Stimulated activated CD4-positive, alpha-beta T cell treated with anti-CD3 and anti-CD28 coated beads, Interleukin-12 subunit alpha, Interleukin-12 subunit beta, amount 100 ng/mL, for 4 hours (primary cell): ENCODE measurements at places on chromosomes 4 and X.

DNA sequence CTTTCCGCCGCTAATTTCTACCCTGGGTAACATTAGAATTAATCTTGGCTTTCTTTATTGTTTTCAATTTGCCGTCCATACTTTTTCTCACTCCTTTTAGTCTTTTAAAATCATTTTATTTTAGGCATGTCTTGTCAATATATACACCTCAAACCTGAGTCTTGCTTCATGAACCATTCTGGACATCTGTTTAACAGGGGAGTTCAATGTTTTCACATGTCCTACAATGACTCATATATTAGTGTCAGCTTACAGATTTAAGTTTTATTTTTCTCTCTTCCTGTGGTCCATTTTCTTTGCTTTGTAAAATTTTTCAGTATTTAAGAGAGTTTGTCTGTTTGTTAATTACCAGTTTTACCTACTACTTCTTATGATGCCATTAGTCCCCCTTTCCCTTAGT lies 89.5 kb downstream of the LCORL start:
- DNase-seq, result no peak

- DNase-seq, result no peak
Measured at GRCh38 chr4:73599182-73599581, 21.1 kb downstream of the RASSF6 start.

DNA sequence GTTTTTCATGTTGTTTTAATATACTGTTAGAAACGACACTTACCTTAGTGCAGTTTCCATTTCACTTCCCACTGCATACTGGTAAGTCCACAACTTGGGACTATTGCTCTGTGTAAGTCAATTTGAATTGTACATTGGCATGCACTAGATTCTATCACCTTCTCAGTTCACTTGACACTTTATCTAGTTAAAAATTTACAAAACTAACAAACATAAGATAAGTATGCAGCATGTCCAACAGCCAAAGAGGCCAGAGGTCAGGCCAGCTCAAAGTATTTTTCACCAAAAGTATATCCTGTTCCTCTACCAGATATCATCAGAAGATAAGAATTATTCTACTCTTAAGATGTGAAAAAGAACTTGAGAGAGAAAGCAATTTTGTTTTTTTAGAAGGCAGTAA lies 75.9 kb downstream of the QRFPR start:
- DNase-seq, result no peak

GRCh38 chr4:16606691-16607090 lies 291.8 kb downstream of the LDB2 start:
- DNase-seq, result no peak

GRCh38 chrX:11641349-11642065 lies 24.2 kb downstream of the ARHGAP6 start:
- DNase-seq, result no peak

- DNase-seq, result no peak
Measured at GRCh38 chr4:53866055-53866454, 198.3 kb downstream of the CHIC2 start.

- DNase-seq, result no peak
Measured at GRCh38 chrX:132180929-132181328, 38.3 kb downstream of the RAP2C start.

DNA sequence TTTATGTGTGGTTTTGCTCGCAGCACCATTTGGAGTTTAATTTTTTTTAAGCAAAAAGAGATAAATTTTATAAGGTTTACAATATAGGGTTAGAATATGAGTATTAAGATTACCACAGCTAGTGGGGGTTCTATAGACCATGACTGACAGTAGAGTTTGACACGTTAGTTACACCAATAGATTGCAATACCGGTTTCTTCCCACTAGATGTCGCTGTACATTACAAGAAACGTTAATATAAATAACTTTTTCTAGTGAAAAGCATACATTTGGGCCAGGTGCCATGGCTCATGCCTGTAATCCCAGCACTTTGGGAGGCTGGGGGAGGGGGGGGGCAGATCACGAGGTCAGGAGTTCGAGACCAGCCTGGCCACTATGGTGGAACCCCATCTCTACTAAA lies 433.6 kb downstream of the MAGEB5 start:
- no peak for DNase-seq

DNA sequence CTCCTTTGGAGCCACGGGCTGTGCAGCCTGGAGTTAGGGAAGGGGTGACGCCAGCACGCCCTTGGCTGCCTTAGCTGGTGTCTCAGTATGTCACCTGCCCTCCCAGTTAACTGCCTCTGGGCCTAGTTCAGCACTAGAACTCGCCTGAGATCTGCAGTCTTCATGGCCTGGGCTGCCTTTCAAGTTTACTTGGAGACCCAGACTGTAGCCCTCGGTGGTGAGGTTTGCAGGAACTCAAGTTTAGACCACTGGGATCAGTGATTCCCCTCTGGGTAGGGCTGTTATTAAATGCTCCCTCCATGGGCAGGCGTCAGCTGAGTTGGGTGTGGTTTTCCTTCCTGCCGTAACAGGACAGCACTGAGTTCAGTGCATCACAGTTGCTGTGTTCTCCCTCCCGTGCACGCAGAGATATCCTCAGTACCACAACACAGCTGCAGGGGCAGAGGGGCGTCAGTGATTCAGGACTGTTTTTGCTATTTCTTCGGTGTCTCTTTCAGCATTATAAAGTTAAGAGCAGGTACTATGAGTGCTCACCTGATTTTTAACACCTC lies 30.5 kb downstream of the PLAC8 start:
- peak; percentile 11 for DNase-seq

GRCh38 chr4:47855350-47855749 lies 17.5 kb upstream of the CORIN start:
- no peak for DNase-seq

DNA sequence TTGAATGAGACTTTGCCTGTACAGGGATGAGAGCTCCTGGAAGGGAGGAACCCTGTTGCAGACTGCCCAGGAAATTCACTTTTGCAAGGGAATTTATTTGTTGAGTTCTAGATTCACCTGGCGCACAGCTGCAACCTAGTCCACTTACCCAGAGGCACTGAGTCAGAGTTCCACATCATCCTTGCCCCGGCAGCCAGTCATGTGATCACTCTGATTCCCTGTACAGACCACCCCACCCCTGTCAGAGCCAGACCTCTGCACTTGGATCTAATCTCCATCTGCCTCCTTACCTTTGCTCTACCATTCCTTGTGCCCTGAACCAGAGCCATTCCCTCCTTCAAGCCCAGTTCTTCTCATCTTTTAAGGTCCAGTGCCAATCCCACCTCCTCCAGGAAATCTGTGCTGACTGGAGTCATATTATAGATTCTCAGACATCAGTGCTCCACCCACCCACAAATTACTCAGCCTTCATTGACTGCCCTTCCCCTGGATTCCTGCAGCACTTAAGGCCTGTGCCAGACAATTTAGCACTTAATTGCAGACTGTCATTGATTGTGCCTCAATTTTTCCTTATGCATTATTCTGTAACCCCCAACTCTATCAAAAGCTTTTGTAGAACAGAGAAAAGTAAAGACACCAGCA lies 84.1 kb upstream of the MAGEA4 start:
- no peak for DNase-seq

DNA sequence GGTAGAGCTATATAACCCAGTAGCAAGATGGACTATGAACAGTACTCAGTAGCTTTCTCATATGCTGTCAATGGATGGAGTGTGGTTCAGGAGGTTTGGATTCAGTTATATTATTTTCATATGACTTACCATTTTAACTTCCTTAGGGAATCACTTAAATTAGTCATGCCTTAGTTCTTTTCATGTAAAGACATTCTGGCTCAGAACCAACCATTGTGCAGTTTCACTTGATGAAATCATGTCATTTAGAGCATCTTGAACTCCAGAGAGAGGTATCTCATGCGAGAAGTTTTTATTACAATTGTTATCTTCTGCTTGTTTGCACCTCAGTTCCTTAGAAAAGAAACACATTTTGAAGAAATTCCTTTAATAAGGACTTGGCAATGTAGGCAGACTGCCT lies 55.8 kb downstream of the IL1RAPL2 start:
- no peak for DNase-seq

GRCh38 chrX:122517786-122518185 lies 666.3 kb upstream of the GRIA3 start:
- no peak for DNase-seq

GRCh38 chrX:118116713-118117550 lies at the start of gene KLHL13:
TSS of gene KLHL13 (minus strand) at chrX:118116810. CDS start at chrX:118028473, 88,337 bp downstream.
- peak; percentile 6 for DNase-seq

GRCh38 chrX:71154641-71155040 lies 10.0 kb downstream of the NLGN3 start:
- DNase-seq, result no peak

- DNase-seq, result no peak
Measured at GRCh38 chrX:155615938-155616337, 3.2 kb upstream of the TMLHE start.

GRCh38 chrX:68711845-68712244 lies 64.4 kb downstream of the STARD8 start:
- no peak for DNase-seq

- DNase-seq, result no peak
Measured at GRCh38 chr4:110122201-110122600, 76.2 kb downstream of the ELOVL6 start.

GRCh38 chrX:47191331-47191730 lies 2.3 kb upstream of the UBA1 start:
- DNase-seq, result peak; percentile 47

DNA sequence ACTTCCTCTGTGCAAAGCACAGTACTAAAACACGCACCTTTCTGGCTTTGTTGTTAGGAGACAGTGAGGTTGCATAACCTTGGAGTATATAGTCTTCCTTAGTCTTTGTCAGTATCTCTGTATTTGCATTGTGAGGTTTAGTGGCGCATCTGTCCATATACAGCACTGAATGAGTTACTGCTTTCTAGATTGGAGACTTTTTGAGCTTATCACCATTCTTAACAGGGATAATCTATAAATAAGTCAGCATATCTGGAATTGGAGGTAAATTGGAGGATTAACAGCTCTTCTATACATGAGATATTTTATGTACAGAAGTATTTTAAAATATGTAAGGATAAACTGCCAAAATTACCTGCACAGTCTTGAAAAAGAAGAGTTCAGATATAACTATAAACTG lies 4.3 kb downstream of the FHDC1 start:
- no peak for DNase-seq

GRCh38 chr4:38650133-38650532 lies 13.9 kb upstream of the KLF3 start:
- no peak for DNase-seq

DNA sequence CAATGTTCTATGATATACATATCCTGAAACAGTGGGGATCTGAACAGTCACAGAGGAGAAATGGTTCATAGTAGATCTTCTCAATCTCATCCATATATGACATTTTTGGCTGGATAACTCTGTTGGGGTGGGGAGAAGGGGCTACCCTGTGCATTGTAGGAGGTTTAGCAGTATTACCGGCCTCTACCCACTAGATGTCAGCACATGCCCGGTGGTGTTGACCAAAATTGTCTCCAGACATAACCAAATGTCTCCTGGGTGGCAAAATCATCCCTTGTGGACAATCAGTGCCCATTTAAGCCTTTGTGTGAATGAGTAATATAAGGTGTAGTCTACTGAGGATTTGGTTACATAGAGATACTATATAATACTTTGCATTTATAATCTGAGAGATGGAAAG lies 89.9 kb downstream of the PLS3 start:
- no peak for DNase-seq

- no peak for DNase-seq
Measured at GRCh38 chr4:21628116-21628670, 320.4 kb downstream of the KCNIP4 start.

GRCh38 chrX:3697701-3698279 lies 15.7 kb downstream of the PRKX start:
- no peak for DNase-seq

DNA sequence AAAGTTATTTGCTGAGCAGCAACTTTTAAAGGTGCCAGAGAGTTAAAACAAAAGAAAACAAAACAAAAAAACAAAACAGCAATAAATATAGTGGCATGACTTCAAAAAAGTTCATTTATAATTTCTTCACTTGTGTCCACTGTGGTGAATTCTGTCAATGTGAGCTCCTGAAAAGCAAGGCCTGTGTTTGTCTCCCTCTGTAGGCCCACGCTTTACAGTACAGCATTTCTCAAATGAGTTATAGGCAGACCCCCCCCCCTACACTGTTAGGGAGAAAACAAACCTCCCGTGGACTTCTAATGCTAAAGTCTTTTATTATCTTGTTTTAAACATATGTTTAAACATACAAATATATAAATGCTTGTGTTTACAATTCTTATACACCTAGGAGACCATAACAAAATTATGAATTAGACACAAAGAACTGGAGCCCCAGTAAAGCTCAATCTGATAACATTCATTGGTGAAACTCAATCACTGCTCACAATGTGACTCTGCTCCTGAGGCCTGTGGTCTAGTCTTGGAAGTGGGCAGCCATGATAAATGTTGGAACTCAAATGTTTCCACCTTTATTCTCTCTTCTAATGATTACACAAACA lies 47.0 kb upstream of the SCOC start:
- no peak for DNase-seq

GRCh38 chr4:14920759-14921320 lies 81.4 kb upstream of the CPEB2 start:
- no peak for DNase-seq

DNA sequence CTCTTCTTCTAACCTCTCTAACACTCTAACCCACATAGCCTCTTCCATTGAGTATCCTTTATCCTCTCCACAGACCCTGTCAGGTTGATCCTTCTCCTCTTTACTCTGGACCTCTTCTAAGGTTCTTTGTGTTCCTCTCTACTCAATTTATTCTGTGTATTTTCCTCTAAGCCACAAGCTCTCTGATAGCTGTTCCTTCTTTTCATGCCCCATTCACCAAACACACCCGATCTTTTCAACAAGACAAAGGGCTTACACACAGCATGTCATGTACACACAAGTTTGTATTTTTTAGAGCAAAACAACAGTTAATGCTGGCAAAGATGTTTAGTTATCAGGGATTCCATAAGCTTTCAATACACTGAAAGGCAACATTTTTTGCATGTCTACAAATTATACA lies 1.9 kb downstream of the SPIN2B start:
- DNase-seq, result no peak

GRCh38 chrX:119757979-119758730 lies at the start of gene SOWAHD:
TSS of gene SOWAHD (plus strand) at chrX:119758588. CDS start at chrX:119758668, 80 bp downstream.
- DNase-seq, result peak; percentile 21

GRCh38 chr4:98838977-98839618 lies 89.8 kb downstream of the EIF4E start:
- DNase-seq, result no peak

- DNase-seq, result no peak
Measured at GRCh38 chr4:141640696-141641095, 4.3 kb downstream of the IL15 start.

GRCh38 chrX:130805903-130806302 lies 97.1 kb downstream of the ENOX2 start:
- no peak for DNase-seq

- DNase-seq, result no peak
Measured at GRCh38 chr4:11271263-11271662, 157.4 kb downstream of the HS3ST1 start.

DNA sequence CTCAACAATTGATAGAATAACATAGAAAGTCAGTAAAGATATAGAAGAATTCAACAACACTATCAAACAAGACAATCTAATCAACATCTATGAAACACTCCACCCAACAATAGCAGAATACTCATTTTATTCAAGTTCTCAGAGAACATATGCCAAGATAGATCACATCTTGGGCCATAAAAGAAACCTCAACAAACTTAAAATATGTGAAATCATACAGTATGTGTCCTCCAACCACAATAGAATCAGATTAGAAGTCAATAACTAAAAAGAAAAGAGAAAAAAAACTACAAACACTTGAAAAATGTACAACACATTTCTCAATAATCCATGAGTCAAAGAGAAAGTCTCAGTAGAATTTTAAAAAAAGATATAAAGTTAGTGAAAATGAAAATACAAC lies 78.6 kb upstream of the LDB2 start:
- no peak for DNase-seq

- DNase-seq, result no peak
Measured at GRCh38 chr4:123419885-123420755, 23.5 kb downstream of the SPRY1 start.

- no peak for DNase-seq
Measured at GRCh38 chrX:1164322-1165288, 47.8 kb downstream of the CRLF2 start.
